ENCODE measurements at places on chromosomes 2 and 18.

DNA sequence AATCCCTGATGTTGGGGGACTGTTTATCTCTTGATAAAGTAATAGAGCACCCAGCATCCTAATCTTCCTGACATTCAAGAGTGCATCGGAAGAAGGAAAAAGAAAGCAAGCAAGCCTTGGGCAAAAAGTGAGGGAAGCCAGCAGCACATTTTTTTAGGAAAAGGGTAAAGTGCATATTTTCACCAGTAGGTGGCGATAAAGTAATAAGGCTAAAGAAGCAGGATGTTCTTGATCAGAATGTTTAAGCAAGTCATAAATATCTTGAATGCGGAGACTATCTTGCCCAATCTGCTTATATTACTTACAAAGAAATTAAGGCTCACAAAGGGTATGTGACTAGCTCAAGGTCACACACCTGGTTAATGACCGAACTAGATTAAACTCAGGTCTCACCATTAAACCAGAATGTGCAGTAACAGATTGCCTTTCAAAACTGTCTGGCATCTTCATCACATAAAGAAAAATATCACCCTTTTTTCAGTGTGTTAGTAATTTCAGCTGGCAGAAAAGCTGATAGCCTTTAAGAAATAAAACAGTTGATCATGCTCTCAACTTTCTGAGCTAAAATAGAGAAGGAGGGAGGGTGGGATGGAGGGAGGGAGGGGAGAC is 83.8 kb downstream of the VIT start:
- DNase-seq = no peak

DNA sequence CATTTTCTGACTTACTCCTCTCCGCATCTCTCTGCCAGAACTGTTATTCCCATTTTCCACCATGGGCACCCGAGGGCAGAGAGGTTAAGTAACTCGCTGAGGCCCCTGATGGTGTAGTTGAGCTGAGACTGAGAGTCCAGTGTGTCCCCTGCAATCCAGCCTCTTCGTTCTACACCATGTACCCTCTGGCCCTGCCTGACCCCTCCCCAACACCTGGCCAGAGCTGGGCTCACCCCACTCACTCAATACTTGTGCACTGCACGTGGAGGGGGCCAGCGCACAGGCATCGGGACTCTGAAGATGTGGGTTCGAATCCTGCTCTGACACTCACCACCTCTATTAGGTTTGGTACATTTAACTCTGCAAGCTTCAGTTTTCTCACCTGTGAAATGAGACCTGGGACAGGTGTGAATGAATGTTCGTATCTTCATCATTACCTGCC is 24.3 kb upstream of the FOSL2 start:
- DNase-seq = no peak

DNA sequence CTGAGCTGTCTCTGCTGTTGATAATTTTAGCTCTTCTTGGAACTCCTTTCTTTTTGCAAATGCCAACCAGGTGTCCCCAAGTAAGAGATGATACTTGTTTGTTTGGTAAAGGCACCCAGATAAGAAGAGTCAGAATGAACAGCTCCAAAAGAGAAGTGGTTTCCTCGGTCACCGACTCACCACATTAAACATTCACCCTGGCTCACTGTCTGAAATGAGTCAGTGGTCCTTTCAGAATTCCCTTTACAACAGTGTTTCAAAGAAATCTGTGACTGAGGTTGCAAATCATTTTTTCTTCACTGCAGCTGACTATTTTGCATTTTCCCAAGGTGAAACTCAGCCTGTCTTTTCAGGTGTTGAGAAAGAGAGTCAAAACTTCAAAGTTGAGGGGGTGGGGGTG is 16.2 kb upstream of the CXCR4 start:
- no peak for DNase-seq

DNA sequence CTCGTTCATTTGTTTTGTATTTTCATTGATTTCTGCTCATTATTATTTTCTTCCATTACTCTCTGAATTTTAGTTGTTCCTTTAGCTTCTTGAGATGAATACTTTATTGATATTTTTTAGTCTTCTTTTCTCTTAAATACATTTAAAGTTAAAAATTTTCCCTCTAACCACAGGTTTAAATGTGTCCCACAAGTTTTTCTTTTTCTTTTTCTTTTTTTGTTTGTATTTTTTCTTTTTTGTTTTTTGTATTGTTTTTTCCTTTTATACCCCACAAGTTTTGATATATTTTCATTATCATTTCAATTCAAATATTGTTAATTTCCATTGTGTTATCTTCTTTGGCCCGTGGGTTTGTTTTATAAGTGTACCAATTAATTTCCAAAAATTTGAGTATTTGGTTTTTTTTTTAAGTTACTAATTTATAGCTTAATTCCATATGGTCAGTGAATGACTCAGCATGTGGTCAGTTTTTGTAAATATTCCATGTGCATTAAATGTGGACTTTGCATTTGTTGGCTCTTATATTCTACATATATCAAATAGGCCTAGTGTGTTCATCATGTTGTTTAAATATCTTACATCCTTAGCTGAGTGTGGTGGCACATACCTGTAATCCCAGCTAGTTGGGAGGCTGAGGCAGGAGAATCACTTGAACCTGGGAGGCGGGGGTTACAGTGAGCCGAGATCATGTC is 16.2 kb downstream of the CENPO start:
- DNase-seq = no peak

GRCh38 chr2:189553504-189554088 is 27.0 kb downstream of the SLC40A1 start:
- DNase-seq = no peak

DNA sequence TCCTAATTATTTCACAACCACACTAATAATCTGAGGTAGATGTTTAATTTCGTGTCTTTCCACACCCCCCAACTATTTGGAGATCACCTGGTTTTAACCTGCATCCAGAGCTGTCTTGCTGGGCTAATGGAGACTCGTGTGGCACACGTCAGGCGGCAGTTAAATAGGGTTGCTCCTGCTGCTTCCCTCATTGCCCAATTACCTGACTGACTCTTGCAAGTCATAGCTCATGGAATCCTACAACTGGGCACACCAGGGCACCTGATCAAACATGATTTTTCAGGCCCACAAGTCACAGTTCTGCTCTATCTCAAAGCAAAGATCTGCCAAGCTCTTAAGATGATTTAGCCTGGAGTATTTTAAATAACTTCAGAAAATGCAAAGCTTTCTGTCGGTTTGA is 1430.4 kb upstream of the ACVR2A start:
- no peak for DNase-seq

GRCh38 chr2:75606761-75607399 is 39.7 kb upstream of the MRPL19 start:
- no peak for DNase-seq

DNA sequence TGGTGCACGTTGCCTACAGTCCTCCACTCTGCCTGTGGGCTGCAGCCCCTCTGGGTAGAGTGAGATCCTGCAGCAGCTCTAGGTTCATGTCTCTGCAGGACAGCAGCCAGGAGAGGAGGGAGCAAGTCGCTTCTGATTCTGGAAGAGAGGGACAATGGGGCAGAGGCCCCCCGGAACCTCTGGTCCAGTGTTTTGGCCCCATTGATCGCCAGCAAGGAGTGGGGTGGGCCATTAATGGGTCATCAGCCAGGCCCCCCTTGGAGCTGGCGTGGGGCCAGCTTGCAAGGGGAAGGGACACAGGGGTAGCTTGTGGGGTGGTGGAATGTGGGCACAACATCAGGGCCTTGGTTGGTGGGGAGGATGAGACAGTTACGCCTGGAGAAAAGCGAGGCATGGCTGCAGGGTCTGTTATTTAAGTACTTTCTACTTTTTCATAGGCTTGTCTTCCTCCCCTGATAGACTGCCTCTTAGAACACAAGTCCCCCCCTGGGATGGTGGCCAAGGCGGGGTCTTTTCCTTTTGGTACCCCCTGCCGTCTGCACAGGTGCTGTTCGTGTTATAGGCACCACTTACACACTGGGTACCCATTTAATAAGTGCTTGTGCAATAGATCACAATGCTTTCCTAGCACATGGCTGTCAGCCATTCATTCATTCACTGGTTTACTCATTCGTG is 44.6 kb downstream of the INHBB start:
- no peak for DNase-seq

GRCh38 chr2:152446213-152446612 is 111.2 kb downstream of the FMNL2 start:
- DNase-seq = no peak

DNA sequence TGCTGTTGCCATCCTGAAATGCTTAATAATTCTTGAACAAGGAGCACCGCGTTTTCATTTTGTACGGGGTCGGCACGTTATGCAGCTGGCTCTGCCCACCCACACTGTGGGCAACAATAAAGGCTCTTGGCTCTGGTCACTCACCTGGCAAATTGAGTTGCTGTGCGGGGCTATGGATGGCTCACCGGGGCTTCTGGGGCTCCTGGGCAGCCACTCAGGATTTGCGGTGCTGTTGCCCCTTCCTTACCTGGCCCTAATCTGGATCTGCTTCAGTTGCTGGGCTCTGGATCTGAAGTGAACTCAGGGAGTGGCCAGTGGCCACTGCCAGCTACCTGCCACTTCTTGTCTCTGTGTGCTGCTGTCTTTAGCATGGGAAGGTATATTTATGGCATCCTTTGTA is 22.7 kb downstream of the RHOB start:
- DNase-seq = no peak

- DNase-seq = no peak
Observed at GRCh38 chr2:121069434-121069969, 215.5 kb downstream of the TFCP2L1 start.
